ENCODE measurements at places on chromosomes 5 and 9.

GRCh38 chr5:43042626-43043399, 2.7 kb upstream of the ANXA2R start:
- peak; percentile 77 for DNase-seq

DNA sequence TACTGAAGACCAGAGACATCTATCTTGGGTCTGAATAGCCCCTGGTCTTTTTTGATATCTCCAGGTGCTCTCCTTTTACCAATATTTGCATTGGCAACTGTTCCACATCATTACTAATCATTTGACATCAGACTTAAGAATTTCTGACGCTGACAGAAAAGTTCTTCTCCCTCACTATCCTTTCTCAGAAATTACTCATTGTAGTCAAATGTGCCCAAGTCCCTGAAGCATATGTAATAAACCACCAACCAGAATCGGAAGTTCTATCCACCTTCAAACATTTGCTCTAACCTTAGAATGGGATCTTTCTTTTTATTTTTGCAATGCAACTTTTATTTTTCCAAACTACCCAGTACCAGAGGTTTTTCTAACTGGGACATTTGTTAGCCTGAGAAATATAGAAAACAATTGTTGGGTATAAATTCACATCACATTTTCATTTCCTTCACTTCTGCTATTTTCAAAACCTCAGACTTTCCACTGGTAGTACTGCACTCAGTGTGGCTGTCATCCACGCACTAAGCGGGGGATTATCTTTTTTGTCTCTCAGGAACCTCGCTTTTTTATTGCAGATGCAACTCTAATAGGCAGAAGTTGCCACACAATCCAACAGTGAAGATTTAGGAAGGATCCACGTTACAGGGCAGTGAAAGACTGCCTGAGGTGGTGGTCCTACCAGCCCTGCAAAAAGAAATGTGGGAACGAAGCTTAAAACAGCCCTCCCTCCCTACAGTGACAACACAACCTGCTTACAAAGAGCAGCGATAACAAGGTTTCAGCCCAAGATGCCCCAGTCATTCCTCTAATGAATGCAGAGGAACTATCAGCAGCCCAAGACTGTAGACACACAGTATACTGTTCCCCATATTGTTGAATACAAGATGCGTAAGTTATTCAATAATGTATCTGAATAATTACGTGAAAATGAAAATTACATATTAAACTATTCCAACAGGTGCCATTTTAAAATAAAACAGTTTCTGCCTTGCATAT, 201.2 kb downstream of the EBF1 start:
- no peak for DNase-seq

- DNase-seq = no peak
Observed at GRCh38 chr9:77575785-77576184, 72.3 kb downstream of the GNA14 start.

- no peak for DNase-seq
Observed at GRCh38 chr5:36070687-36071571, 4.2 kb upstream of the UGT3A2 start.

DNA sequence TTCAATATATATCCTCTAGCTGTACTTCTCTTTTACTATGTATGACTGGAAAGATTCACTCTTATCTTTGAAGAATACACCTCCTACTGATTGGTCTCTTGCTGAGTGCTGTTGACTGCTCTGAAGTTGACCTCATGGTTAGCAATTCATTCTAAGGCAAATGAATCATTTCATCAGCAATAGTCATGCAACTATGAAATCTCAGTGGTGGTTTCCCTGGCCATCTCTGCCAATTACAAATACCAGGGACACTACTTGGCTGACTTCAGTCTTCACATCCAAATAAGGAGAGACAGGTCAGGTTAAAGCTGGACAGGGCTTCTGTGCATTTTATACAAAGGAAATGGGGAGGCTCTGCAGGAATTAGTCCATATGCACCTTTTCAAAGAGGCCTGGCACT, 333.5 kb upstream of the ACTBL2 start:
- no peak for DNase-seq

- no peak for DNase-seq
Observed at GRCh38 chr5:15948190-15948589, 231.4 kb downstream of the MARCHF11 start.

- DNase-seq = no peak
Observed at GRCh38 chr5:39835371-39835770, 410.6 kb upstream of the DAB2 start.

- peak; percentile 13 for DNase-seq
Observed at GRCh38 chr9:86434039-86434726, 80.0 kb upstream of the TUT7 start.

DNA sequence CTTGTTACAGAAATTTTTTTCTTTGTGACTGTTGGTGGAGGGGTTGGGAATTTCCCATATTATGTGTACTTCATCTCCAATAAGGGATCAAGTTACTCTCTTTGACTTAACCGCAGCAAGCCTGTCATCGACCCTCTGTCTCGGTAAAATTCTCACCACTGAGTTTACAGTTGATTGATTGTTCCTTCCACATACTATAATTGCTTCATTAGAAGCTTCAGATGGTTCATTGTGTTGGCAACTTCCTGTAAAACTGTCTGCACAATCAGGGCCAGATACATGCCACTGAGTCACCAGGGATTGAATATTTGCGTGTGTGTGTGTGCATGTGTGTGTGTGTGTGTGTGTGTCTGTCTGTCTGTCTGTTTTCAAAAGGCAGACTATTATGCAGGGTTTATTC, 176.6 kb downstream of the ZNF462 start:
- DNase-seq = peak; percentile 2

DNA sequence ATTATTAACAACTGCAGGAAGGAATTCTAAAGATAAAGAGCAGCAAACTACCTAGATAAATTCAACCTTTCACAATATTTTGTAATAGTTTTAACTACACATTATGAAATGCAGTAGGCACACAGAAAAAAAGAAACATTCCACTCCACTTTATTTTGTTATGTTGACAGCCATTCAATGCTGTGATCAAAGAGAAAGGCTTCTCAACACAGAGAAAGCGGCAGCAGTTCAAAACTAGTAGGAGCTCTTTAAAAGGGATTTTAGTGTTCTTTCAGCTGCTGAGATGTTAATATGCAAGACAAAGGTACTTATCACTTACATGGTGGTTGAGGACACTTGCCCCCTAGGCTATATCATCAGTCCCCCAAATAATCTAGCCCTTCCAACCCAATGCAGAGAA, 11.6 kb downstream of the CEMIP2 start:
- no peak for DNase-seq

GRCh38 chr9:125646621-125647100, 60.3 kb downstream of the MAPKAP1 start:
- DNase-seq = no peak

- no peak for DNase-seq
Observed at GRCh38 chr5:134288610-134289009, 62.7 kb upstream of the PPP2CA start.

- DNase-seq = no peak
Observed at GRCh38 chr5:170218726-170219125, 14.1 kb upstream of the C5orf58 start.

DNA sequence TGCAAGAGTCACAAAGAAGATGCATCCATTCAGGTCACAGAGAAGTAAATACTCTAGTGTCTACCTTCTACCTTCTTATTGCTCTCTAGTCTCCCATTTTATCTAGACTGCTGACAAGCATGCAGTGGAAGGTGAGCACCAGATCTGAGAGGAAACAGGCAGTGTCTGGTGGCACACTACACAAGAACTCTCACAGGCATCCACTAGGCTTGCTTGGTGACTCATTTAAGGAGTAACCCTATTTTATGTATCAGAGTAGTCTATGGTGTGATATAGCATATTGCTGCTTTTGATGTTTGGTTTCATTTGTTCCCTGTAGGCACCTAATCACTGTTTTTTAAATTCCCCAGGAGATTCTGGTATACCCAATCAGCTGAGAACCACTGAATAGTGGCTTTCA, 1.6 kb upstream of the THBS4 start:
- DNase-seq = no peak

DNA sequence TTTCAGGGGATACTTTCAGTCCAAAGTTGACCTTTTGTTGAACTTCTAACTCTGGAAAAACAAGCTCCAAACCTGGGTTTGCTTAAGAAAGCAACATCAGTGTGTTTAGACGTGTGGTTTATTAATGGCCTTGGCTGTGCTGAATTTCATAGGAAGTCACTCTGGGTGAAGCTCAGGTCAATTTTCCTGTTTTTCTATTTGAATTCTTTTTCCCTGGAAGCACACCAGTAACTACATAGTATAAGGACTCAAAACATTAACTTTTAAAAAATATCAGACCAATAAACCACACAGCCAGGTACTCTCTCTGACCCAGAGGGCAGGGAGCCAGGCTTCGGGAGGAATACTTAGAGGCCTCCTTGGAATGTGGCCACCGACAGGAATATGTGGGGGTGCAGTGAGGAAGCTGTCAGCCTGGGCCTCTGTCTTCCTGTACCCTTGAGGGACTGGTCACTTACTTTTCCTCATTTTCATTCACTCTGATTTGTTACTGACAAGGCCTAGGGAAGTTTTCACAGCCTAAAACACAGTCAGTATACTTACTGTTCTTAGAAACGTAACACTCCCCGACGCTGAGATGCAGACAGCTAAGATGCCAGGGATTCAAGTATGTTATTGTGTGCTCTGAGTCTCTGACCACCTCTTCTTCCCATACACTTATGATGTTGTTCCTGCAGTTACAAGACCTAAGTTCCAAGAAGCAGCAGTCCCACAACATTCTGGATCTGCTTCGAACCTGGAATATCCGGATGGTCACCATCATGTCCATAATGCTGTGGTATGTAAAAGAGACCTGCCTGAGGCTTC, 18.9 kb downstream of the SLC22A5 start:
- DNase-seq = no peak

- no peak for DNase-seq
Observed at GRCh38 chr5:107135391-107135790, 535.3 kb downstream of the EFNA5 start.

GRCh38 chr5:26487553-26487952, 550.8 kb downstream of the CDH9 start:
- no peak for DNase-seq

- DNase-seq = no peak
Observed at GRCh38 chr9:112487799-112488340, 1.2 kb downstream of the KIAA1958 start.

GRCh38 chr9:128429513-128430086, 8.9 kb downstream of the CERCAM start:
- no peak for DNase-seq

DNA sequence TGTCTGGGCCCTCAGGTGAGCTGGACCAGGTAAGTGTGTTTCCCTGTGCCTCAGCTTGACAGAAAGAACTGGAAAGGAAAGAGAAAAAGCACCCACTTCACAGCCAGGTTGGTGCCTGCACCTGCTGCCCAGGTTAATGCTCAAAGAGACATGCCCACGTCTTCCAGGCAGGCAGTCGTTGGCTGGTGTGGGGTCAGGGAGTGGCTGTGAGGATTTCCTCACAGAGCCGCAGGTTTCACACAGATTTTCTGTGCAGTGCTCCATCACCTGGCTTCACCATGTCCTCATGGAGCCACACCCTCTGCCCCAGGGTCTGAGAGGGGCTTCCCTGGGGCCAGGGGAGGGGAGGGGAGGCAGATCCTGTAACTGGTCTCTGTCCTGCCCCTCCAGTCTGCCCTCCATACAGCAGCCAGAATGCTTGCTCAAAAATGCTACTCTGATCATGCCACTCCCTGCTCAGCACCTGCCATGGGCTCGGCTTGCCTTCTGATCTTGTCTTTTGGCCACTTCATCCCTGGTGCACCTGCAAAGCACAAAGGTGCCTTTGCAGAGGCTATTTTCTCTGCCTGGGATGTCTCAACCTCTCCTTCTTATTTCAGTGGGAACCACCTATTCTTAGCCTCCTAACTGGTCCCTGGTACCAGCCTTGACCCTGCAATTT, 82.5 kb upstream of the UBTD2 start:
- DNase-seq = no peak

- DNase-seq = no peak
Observed at GRCh38 chr9:97573482-97574073, 59.6 kb downstream of the TSTD2 start.

DNA sequence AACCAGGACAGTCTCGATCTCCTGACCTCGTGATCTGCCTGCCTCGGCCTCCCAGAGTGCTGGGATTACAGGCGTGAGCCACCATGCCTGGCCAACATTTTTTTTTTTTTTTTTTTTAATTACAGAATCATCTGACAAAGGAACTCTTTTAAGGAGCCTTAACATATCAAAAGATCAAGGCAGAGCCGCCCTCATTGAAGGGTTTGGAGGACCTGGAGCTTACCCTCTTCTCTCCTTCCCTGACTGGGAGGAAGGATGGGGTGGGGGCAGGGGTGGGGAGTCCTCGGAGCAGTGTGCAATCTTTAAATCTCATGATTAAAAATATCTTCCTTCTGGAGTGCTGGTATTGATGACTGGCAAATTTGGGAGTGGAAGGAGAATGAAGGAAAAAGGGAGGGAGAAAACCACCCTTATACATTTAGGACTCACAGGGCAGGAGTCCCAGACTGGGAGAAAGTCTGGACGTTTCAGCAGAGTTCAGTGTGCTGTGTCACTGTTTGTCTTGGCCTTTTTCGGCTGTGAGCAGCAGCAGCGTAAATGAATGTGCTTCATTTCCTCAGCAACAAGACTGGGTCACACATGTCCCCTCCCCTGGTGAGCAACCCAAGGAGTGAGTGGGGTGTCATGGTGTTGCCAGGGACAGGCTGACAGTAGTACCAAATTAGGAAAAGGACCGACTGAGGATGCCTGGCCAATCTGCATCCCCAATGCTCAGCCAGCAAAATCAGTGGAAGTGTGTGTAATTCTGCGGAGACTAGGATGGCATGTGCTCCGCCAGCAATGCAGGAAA, 115.3 kb upstream of the BNC2 start:
- DNase-seq = no peak

DNA sequence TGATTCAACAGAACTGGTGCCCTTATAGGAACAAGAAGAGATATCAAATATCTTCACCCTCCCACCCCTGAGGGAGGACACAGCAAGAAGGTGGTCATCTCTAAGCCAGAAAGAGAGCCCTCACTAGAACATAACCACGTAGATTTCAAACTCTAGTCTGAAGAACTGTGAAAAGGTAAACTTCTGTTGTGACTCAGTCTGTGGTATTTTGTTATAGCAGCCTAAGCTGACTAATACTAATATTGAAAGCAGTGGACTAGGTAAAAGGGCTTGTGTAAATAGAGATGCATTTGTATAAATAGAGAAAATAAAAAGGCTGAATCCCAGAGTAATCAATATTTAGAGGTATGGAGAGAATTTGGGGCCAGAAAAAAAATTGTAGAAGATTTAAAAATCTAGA, 157.6 kb upstream of the CCNH start:
- no peak for DNase-seq

DNA sequence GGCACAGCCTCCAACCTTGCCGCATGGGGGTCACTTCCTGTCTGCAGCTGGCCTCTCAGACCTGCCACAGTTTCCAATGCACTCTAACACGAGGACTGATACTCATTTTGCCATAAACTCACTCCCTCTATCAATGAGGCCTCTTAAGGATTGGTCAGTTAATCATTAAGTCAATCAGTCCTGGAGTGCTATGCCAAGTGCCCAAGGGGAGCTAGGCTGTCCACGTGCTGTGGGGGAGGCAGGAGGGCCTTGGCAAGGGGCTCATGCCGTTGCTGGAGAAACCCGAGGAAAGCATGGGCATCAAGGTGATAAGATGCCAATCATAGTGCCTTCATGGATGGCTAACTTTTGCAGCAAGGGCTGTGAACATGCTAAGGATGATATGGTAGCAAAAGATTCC, 1.7 kb upstream of the ALDH1B1 start:
- no peak for DNase-seq
